ENCODE measurements at places on chromosomes 6 and 20.

- no peak for DNase-seq
Measured at GRCh38 chr6:82143041-82143481, 104.5 kb downstream of the IBTK start.

GRCh38 chr6:12750416-12750815 lies 33.8 kb downstream of the PHACTR1 start:
- no peak for DNase-seq

GRCh38 chr20:33648396-33649004 lies 13.6 kb upstream of the C20orf144 start:
- no peak for DNase-seq

- DNase-seq: no peak
Measured at GRCh38 chr6:166300357-166300987, 7.7 kb downstream of the PRR18 start.

DNA sequence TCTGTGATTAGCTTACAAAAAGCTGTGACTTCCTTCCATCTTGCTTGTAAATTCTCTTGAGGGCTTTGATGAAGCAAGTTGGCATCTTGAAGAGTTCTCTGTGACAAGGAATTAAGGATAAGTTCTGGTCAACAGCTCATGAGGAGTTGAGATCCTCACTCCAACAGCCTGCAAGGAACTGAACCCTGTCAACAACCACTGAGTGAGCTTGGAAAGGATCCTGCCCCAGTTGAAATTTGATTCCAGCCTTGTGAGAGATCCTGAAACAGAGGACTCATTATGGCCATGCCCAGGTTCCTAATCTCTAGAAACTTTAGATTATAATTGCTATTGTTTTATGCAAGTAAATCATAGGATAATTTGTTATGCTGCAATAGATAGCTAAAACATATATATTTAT lies 133.7 kb downstream of the PTCHD4 start:
- DNase-seq: no peak

GRCh38 chr20:46423882-46424482 lies 17.6 kb upstream of the ELMO2 start:
- no peak for DNase-seq

- DNase-seq: peak; percentile 79
Measured at GRCh38 chr6:13574149-13574570, 241 bp upstream of the SIRT5 start.

DNA sequence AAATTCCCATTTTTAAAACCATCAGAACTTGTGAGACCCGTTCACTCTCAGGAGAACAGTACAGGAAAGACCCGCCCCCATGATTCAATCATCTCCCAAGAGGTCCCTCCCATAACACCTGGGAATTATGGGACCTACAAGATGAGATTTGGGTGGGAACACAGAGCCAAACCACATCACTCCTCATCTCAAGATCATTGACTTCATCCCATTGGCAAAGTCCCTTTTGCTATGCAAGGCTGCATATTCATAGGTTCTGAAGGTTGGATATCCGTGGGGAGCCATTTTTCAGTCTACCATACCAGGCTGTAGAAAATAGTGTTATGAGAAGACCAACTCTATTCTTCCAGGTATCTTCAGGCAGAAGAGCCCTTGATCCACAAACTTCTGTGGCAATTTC lies 219.1 kb downstream of the DOK5 start:
- DNase-seq: no peak

- no peak for DNase-seq
Measured at GRCh38 chr20:53210931-53211330, 238.8 kb downstream of the TSHZ2 start.

Data from stromal cell of bone marrow (primary cell).